ENCODE measurements at places on chromosomes 13 and 19.

DNA sequence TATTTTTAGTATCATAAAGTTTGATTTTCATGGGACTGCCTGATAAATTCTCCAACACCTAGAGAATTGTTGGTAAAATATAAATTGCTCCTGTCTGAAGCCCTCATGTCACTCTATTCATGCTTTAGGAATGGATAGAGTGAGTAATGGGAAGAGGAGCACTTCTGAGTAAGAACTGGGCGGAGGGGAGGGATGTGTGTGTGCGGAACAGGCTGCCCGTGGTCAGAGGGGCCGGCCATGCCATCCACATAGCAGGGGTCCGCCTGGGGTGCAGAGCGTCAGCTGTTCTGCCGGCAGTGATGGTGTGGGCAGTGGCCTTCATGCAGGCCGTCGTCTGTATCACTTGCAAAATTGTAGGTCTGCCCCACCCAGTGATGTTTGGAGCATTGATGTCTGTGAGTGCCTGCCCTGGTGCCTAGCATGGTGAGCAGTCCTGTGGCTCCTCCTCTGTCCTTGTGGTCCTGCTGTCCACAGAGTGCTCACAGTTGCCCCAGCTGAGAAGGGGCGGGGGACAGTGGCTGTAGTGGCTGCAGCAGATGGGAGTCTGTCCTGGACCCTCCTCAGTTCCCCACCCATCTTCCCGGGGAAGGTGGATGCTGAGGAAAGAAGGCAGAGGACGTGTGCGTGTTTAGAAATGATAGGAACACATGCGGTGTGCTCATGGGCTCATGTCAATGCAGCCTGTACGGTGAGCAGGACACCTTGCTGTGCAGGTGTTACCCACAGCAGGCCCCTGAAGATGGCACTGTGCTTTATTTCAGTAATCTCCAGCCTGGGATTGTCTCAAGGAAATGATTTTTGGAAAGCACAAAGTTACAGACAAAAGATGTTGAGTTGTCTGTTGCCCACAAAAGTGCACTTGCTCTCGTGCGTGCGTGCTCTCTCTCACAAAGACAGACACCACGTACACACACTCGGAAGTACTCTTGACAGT lies 49.4 kb upstream of the TEX29 start:
- DNase-seq = no peak

GRCh38 chr19:33394006-33394722 lies 20.7 kb downstream of the CEBPG start:
- DNase-seq = no peak

DNA sequence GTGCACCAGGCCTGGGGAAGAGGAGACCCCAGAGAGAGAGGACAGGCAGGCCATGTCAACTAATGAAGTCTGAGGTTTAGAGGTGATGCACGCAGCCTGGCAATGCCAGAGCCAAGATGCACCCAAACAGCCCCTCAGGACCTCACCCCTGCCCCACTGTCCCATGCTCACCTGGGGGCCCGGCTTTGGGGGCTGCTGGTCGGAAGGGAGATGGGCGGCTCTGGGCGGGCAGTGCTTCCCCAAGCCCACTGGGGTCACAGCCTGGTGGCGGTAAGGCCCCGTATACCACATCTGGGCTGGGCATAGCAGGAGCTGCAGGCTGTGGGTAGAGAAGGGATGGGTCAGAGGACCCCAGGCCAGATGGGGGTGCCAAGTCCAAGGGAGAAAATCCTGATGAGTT lies 8.6 kb upstream of the TMEM161A start:
- DNase-seq = no peak

DNA sequence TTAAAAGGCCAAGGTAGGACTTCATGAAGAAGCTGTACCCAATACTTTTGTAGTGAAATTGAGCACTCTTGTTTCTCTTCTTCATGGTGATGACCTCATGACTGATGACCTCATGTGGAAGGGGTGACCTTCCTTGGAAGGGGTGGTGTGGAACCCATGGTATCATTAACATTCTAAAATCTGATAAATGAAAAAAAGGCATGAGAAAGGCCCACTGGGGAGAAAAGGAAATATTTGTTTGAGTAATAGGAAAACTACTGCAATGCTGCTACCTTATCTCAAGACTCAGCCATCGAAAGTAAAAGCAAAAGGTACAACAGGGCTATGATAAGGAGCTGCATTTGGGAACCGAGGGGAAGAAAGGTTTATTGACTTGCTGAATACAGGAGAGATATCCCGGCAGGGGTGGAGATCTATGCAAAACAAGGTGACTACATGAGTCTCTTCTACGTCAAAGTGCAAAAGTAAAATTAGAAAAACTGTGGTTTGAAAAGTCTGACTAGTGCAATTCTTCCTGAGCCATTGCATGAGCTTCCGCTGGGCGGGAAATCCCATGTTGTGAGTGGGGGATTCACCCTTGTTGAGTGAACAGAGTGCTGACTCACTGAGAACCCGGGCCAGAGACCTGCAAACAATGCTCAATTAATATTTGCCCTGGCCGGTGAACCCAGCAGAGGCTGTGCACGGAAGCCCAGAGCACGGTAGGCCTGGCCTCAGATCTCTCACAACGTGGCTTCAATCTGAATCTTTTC lies 138.9 kb upstream of the RFC3 start:
- DNase-seq = peak; percentile 44

DNA sequence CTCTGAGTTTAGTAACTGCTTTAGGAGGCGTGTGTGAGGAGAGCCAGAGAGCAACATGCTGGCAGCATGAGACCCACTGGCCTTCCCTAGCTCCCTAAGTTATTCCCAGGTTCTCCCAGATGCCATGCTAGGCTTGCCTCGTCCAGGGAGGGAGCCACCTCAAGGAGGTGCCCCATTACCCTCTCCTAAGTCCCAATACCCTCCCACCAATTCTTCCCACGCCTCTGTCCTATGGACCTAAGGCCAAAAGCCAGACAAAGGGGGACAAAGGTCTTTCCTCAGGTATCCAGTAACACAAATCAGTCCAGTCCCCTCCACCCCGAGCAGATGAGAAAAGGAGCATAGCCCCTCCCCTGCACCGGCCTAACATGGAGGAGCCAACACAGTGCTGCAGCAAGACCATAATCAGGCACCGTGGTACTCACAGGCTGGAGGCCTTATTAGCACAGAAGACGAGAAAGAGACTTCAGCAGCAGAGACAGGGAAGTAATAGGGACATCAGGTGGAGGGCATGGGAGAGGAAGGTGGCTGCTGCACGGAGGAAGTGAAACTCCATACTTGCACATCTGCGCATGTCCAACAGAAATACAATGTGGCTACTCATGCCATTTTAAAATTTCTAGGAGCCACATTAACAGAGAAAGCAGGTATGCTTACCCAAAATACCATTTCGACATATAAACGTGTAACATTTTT lies 46.3 kb downstream of the BRD4 start:
- no peak for DNase-seq

DNA sequence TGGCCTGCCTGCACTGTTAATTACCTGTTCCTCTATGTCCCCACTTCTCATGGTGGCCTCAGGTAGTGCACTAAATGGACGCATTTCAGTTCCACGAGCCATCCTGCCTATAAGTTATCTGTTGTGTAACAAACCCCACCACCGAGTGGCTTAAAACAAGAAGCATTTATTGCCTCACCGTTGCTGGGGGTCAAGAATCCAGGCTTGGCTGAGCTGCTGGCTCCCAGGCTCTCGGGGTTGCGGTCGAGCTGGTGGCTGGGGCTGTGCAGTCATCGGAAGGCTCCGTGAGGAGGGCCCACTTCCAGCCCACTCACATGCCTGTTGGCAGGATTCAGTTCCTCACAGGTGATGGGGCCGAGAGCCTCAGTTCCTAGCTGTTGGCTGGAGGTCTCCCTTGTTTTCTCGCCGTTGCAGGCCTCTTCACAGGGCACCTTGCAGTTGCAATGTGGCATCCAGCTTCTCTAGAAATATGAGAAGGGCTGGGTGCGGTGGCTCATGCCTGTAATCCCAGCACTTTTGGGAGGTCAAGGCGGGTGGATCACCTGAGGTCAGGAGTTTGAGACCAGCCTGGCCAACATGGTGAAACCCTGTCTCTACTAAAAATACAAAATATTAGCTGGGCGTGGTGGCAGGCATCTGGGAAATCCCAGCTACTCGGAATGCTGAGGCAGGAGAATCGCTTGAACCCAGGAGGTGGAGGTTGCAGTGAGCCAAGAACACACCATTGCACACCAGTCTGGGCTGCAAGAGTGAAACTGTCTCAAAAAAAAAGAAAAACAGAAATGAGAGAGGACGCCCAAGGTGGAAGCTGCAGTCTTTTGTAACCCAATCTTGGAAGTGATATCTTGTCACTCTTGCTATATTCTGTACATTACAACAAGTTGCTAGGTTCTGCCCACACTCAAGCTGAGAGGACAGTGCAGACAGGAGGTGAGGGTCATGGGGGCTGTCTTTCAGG lies 6.5 kb upstream of the PTOV1 start:
- no peak for DNase-seq

DNA sequence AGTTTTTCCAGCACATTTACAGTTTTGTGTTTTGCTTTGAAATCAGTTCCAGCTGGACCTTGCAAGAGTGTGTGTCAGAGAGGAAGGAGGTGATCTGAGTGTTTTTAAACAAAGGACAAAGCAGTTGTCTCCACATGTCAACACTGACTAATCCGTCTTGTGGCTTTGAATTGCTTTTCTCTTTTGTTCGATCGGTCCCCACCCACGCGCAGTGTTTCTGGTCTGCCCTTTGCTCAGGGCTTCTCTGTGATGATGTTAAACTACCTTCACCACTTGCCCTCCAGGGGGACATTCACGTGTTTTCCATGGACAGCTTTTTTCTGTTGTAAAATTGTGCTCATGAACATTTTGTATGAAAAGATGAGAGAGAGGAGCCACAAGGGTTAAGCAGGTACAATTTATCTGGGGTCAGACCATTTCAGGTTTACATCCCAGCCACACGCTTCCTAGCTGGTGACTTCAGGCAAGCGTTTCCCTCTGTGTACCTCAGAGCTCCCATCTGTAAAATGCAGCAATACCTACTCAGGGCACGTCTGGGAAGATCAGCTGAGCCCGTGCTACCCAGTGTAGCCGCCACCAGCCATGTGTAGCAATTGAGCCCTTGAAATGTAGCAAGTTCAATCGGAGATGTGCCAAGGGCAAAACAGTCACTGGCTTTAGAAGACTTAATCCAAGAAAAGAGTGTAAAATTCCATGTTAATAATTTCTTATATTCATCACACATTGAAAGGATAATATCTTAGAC lies 13.5 kb upstream of the PLA2G4C start:
- peak; percentile 27 for DNase-seq

DNA sequence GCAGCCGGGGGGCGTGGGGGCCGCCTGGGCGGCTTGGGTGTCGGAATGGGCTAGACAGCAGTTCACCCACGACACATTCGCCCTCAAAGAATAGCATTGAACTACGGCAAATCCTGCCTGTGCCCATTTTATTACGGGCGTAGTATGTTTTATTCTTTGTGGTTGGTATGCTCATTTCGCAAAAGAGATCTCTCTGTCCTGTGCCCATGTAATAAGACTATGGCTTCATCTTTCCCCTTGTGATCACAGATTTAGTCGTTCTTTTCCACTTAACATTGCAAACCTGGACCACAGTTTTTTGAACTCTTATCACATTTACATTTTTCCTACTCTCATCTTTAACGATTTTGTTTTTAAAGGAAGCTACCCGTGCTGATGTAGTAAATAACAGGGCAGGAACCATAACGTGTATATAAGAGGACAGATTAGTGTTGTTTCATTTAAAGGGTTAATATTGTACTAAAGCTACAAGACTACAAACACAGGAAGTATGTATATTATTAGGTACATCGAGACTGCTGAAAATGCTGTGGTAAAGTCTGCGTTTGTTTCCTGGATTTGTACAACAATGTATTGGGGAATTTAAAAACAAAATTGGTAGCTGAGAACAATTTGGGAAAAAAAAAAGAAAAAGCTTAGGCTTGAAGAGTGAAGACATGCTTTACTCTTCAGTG lies 3.2 kb upstream of the MYCBP2 start:
- no peak for DNase-seq

DNA sequence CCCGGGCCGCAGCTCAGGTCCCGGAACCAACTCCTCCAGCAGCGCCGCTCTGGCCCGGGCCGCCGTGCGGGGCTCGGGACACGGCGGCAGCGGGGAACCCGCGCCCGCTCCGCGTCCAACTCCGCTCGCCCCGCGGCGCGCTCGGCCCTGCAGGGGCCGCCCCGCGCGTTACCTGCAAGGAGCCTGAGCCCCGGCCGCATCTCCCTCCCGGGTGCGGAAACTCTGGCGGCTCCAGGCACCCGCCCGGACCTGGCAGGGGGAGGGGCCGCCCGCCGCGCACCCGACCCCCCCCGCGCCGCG lies at the start of gene TMTC4:
Gene TMTC4 (minus strand): TSS at position 224 of the 300 bp plus-strand sequence. CDS start 4,433 bp downstream, outside the sequence.
- DNase-seq = no peak

DNA sequence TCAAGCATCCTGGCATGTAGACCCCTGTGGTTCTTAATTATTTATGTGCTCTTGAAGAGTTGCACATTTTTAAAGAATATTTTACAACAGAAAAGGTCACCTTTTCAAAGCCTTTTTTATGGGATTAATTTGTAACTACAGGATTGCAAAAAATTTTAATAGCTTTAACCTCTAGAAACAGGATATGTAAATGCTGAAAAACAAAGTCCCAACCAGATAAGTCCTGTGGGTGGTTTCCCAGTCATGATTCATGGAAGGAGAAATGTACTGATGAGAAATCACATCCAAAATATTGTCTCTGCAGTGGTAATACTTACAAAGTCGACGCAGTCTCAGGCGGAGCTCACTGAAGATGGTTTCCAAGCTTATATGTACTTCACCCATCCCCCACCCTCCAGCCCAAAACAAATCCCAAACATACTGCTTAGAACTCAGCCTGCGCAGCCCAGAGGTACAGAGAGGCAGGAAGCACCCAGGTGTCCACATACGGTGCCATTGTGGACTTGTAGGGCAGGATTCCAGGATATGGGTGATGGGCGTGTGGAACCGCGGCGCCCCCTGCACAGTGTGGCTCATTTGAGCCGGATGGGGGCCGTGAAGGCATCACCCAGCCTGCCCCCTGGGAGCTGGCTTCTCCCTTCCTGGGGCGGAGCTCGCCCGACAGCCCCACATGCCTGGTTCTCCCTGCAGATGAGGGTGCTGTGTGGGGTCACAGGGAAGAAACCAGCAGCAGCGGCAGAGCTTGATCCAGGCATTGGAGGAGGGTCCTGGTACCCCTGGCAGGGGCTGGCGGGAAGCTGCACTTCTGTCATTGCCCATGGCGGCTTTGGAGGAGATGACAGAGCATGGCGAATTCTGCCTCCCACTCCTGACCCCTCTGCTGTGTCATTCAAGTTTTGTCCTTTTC lies 101.2 kb downstream of the ATP11A start:
- DNase-seq = no peak
